ENCODE measurements at places on chromosomes 6 and 20.

GRCh38 chr6:34955442-34955841, 66.4 kb downstream of the ANKS1A start:
- no peak for DNase-seq

DNA sequence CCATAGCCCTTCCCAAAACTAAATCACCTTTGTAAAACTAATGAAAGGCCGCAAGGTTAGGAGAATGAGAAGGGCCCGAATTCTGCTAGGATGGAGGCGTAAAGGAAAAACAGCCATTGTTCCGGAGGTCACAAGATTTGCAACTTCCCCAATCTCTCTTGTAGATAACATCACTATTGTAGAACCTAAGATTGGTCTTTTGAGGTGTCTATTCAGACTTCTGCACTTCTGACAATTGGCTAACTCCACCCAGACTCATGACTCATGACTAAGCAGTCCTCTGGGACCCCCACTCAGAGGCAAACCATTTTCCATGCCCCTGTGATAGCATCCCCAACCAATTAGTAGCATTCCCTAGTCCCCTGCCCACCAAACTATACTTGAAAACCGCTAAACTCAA, 210.5 kb upstream of the SHLD1 start:
- no peak for DNase-seq

- DNase-seq, result no peak
Observed at GRCh38 chr6:75431379-75431778, 62.2 kb downstream of the FILIP1 start.

DNA sequence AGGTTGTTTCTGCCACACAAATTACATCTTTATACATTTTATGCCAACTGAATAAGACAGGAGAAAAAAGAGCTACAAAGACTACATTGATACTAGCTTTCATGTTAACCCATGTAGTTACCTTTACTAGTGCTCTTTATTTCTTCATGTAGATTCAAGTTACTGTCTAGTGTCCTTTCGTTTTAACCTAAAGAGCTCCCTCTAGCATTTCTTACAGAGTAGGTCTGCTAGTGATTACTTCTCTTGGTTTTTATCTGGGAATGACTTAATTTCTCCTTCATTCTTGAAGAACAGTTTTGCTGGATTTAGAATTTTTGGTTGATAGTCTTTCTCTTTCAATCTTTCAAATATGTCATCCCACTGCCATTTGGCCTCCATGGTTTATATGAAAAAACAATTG, 21.2 kb upstream of the NOP56 start:
- DNase-seq, result no peak

- no peak for DNase-seq
Observed at GRCh38 chr6:78835817-78836216, 31.5 kb upstream of the IRAK1BP1 start.

DNA sequence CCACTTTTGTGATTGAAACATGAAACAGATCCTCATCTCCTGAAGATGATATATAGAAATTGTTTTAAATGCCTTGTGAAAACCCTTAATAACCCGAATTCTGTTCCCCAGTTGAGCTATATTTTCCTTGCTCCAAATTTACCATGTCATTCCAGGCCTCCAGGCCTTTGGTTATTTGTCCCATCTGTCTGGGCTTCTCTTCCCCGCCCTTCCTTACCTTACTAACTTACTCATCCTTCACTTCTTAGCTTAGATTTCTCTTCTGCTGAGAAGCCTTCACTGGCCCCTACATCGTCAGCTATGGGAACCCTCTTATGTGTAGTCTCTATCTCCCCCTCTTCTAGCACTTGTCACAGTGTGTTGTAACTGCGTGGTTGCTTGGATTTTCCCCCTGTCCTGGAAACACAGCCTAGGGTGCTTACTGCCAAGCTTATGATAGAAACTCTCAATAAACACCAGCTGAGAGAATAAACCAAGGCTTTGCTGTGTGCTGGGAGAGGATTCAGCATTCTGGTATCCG, 68.6 kb downstream of the SGK1 start:
- DNase-seq, result no peak

GRCh38 chr6:56403745-56404144, 156.4 kb upstream of the COL21A1 start:
- no peak for DNase-seq

GRCh38 chr6:72740135-72740534, 118.3 kb downstream of the KCNQ5 start:
- DNase-seq, result no peak

DNA sequence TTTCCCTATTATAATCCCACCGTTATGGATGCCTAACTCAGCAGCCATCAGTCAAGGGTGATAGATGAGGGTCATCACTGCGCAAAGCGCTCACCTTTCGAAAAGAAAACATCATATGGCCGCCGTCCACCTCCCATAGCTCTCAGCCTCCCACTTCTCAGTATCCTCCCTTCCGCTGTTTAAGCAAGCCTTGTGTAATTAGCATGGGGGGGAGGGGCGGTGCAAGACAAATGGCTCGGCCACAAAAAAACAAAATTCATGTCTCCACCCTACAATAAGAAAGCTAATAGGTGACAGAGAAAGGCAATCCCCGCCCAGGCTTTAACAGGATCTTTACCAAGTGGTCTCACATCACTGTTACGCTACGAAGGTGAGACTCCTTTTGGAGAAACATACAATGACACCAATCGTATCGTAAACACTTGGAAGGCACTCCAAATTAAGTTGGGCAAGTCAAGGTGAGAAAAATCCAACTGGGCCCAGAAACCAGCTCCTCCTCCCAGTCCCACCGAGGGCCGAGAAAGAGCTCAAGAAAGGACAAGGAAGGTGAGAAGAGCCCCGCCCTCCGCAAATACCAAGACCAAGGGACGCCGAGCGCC, 645 bp downstream of the DDX39B start:
- peak; percentile 46 for DNase-seq

DNA sequence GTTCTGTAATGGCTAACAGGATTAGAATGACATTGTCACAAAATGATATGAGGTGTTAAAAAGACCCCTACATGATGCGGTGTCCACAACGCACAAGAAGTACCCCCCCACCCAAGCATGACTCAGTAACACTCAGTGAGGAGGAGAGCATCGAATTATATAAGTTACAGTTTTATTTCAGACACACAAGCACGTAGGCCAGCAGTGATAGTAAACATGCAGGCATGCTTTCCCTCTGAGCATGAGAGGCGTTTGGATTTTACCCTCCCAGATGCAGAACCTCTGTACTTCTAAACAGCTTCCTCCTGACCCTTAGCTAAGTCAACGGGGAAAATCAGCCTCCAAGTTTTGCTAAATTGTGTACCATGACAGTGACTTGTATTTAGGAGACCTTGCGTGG, 23.9 kb downstream of the GNAS start:
- DNase-seq, result no peak

DNA sequence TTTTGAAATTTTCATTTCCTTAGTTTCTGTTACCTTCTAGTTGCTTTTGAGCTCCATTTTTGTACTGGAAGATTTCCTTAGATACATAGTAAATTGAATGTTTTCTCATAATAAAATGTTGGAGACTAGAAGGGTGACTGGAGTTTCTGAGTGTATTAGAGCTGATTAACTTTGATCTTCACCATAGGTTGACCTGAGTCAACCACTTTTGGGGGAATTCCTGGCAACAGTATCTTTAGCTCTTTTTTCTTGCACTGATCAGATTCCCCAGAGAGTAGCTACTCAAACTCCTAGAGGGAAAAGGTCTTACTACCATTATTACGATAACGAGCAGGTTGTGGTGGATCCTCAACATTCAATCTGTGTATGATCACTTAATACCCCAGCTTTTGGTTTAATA, 72.7 kb downstream of the KHDC1L start:
- no peak for DNase-seq

- DNase-seq, result no peak
Observed at GRCh38 chr20:34947336-34947735, 8.3 kb downstream of the GSS start.

GRCh38 chr6:154614101-154614500, 103.6 kb upstream of the CNKSR3 start:
- no peak for DNase-seq

GRCh38 chr6:149755300-149756260, 6.0 kb downstream of the PCMT1 start:
- no peak for DNase-seq

GRCh38 chr6:99080191-99080590, 132.4 kb upstream of the FBXL4 start:
- no peak for DNase-seq

DNA sequence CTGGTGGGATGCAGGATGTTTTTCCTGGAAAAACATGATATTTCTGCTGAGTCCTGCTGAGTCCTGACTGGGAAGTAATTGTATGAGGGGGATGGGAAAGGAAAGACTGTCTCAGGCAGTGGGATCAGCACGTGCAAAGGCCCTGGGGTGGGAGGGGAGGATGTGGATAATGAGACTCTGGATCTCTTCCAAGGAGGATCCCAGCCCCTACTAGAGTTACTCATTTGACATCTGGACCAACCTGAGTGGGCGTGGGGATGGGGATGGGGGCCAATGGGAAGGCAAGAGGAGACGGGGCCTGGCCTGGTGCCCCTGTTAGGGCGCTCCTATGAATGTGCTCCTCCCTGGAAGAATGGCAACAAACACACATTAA, 73.0 kb downstream of the CD40 start:
- DNase-seq, result no peak

GRCh38 chr6:10465629-10466499, 51.0 kb upstream of the TFAP2A start:
- DNase-seq, result no peak

GRCh38 chr6:151026041-151026663, 160.7 kb downstream of the MTHFD1L start:
- no peak for DNase-seq

- no peak for DNase-seq
Observed at GRCh38 chr20:63968136-63968927, 1.4 kb downstream of the ZNF512B start.

DNA sequence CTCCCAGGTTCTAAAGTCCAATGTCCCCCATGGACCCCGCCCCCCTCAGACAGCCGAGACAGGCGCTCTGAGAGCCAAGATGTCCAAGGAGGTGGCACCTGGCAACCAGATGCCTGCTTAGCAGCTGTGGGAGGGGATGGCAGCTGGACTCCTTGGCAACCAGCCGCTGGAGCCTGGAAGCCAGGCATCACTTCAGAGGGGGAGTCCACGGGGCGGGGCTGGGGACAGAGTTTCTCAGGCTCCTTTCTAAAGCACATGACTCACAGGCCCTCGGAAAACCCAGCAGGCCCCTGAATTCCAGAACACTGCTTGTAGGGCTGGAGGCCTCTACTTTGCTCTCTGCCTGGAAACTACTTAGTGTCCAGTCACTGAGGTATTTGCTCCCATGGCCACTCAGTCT, 51.5 kb downstream of the PREX1 start:
- no peak for DNase-seq

DNA sequence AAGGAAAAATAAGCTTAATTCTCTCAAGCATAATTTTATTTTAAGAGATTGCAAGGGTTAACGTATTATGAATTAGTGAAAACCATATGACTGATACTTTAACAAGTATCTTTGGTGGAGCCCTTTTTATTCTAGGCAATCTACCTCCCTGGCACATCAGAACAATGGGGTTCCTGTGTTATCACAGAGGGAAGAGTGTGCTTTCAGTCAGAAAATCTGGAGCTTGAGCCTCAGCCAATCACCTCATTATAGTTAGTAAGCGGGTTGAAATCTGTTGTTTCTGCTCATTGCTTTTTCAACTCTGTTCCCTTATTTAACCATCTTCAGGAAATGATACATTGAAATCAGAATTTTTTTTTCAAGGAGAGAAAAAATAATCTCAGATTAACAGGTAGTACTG, 391 bp downstream of the ADGRF1 start:
- no peak for DNase-seq
